ENCODE measurements at places on chromosomes 2 and 18.

DNA sequence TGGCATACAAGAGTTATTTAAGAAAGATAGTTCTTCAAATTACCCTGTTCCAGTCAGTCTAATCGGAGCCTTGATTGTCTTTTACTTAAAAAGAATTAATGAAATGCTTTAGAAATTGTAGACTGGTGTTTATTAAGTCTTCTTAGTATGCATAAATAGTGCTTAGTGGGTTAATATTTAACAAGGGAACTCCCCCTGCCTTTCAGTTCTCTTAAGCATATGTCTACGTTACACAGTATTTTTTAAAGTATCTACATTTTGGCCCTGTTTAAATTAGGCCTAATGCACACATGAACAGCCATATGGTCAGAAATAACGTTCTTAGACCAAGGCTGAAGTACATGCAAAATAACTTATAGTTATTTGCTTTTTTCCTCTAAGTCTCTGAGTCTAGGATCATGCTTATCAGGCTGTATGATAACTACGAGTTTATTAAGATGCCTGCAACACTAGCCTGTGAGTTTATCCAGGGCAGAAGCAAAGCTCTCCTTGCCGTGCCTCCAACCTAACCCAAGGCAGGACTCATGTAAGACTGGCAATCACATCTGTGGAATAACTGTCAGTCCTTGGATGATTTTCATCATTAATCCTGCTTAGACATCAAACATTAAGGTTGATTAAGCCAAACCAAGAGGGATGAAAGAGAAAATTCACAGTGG, 6.7 kb downstream of the BCL2 start:
- DNase-seq, result no peak

DNA sequence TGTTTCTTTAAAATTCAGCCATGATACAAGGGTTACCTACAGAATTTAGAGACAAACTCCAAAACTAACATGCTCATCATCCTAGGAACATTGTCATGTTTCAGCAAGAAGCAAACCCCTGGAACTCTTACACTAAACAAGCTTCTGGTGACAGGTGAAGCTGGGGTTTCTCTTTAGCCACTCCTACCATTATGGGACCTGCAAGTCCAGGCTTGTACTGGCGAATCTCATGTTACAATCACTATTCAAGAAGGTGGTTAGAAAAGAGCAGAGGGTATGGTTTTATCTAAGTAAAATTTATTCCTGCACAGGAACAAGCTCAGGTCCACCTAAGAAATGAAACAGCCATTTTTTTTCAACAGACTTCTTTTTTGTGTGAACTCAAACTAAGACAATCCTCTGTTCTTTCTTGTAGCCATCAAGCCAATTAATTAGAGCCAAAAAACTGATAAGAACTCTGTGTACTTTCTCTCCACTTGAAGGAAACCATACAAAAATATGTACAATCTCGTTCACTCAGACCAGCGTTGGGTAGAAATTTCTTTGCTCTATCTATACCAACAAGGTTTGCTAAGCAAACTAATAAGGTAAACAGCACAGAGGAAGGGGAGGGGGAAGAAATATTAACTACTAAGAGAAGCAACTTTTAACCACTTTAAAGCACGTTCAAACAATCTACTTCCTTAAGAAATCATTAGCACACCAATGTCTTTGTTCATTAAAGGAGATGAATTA, 63.3 kb upstream of the NEDD4L start:
- no peak for DNase-seq

DNA sequence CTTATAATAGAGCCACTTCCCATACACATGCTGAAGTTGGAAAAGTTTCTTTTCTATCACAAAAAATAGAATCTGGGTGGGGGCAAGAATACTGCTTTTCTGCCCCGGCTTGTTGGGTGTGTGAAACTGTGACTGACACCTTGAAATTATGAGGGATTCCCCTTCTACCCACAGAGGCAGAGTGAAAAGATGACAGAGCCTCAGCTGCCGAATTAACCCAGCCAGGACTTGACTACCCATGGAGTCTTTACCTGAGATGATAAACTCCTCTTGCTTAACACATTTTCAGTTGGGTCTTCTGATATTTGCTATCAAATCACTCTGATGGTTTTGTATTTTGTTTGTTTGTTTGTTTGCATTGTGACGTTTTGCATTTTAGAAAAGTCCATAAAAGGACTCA, 66.0 kb upstream of the PMAIP1 start:
- no peak for DNase-seq

- no peak for DNase-seq
Observed at GRCh38 chr2:16114836-16115235, 174.5 kb downstream of the MYCN start.

GRCh38 chr2:8168876-8169424, 512.9 kb upstream of the ID2 start:
- no peak for DNase-seq

GRCh38 chr2:147683380-147683779, 161.4 kb upstream of the ACVR2A start:
- no peak for DNase-seq

DNA sequence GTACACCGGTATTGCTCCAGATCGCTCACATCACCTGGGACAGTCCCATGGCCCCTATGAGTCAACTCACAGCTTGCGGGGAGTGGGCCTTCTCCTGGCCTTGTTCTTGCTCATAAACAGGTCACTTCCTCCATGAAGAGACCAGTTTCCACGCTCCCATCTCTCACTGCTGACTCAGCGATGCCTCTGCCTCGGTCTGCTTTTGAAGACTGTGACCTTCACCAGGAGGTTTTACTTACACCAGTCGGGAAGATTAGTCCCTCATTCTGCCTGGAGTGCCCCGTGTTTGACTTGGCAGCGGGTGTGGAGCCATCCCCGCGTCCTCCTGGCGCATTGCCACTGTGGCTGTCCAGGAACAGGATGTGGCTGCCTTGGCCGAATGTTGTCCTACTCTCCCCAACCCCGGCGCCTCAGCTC, 159.8 kb downstream of the RHBDD1 start:
- DNase-seq, result no peak

- no peak for DNase-seq
Observed at GRCh38 chr18:73446502-73446901, 578.7 kb upstream of the NETO1 start.

All from CD4-positive, alpha-beta T cell (primary cell).